ENCODE measurements at places on chromosomes 7 and 10. TPM values are rescaled to one million over a fixed set of nuclear protein-coding genes. Genes with fewer than 3 reads are reported as not detected.

DNA sequence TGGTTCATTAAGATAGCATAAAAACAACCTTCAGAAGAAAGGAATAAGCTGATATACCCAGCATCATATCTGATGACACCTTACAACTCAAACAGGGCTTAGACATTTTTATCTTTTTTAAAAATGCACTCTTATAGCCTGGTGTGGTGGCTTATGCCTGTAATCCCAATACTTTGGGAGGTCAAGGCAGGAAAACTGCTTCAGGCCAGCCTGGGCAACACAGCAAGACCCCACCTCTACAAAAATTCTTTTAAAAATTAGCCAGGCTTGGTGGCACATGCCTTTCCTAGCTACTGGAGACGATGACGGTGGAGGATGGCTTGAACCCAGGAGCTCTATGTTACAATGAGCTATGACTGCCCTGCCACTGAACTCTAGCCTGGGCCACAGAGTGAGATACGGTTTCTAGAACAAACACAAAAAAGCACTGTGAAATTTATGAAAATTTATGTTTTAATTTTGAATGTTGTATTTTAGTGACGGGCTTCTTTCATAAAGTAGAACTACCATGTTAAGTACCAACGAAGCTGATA lies 12.3 kb upstream of the KMT2E start:
- no peak for DNase-seq

GRCh38 chr10:100036850-100037249 lies 27.1 kb upstream of the DNMBP start:
- no peak for DNase-seq

- DNase-seq, result no peak
Measured at GRCh38 chr10:132306343-132306685, 1.4 kb downstream of the STK32C start.

DNA sequence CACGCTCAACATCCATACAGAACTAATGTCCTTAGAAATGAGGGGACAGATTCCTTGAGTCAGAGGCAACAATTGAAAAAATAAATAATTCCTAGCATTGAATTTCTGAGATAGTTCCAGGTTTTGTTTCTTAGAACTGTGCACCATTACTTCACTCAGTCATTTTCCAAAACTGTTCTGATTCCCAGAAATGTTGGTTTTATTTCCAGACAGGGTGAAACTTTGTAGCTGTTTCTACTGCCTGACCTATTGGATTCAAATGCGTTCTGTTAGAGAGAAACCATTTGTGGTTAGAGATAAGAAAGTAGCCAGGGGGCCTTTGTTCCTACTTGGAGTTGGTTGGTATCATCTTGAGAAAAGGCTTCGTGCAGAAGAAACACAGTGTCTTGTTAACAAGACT lies 8.1 kb upstream of the DEPP1 start:
- DNase-seq, result no peak

DNA sequence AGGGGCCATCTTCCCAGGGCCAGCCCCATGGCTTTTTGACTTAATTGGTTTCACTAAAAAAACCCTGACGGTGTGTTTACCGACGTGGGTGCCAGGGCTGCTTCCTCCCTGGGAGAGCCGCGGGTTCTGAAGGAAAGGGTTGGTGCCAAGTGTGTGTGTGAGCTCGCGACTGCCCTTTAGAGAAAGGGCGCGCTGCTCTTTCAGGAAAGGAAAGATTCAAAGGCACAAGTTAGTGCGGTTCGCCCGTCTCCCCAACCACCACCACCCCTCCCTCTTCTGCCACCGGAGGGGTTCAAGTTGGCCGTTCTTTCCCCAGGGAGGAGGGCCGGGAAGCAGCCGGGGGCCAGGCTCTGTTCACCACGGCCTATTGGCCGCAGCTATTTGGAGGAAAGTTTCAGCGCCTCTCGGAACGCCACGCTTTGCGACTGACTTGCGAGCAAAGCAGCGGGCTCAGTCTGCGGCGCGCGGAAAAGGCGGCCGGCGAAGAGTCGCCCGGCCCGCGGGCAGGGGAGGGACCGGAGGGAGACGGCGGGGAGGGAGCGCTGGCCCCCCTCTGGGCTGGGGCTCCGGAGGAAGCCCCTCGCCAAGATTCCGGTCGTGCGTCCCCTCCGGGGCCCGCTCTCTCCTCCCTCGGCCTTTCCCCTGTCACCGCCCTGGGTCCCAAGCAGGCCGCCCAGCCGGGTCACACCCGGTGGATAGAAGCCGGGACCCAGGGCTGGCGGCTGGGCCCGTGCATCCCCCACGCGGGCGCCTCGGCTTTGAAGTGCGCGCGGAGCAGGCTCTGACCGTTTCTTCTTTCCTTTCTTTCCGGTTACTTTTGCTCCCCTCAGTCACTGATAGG lies 165.9 kb upstream of the PPP1R3A start:
- DNase-seq, result peak; percentile 68

GRCh38 chr10:4202938-4203337 lies 417.9 kb upstream of the KLF6 start:
- no peak for DNase-seq

GRCh38 chr10:86370006-86370585 lies 3.5 kb upstream of the GRID1 start:
- DNase-seq, result peak; percentile 18

DNA sequence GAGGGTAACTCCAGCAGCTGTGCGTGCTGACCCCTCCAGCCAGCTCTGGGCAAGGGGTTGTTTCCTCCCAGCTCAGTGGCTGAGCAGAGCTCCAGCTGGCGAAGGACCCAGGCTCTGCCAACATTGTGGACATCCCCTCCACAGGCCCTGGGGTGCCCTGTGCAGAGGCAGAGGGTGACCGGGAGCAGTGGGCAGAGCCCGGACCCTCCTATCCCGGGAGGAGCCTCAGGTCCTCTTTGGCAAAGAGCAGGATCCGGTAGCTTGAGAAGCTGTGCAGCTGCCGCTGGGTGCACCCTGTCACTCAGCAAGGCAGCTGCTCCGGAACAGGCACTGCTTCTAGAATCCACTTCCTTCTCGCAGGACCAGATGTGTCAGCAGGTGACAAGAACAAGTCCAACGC lies 175.9 kb downstream of the EBF3 start:
- DNase-seq, result no peak

GRCh38 chr7:45242698-45243097 lies 85.1 kb downstream of the RAMP3 start:
- no peak for DNase-seq

GRCh38 chr7:93178213-93178612 lies 30.0 kb upstream of the SAMD9L start:
- no peak for DNase-seq

GRCh38 chr10:11713963-11714362 lies 28.2 kb upstream of the ECHDC3 start:
- no peak for DNase-seq

DNA sequence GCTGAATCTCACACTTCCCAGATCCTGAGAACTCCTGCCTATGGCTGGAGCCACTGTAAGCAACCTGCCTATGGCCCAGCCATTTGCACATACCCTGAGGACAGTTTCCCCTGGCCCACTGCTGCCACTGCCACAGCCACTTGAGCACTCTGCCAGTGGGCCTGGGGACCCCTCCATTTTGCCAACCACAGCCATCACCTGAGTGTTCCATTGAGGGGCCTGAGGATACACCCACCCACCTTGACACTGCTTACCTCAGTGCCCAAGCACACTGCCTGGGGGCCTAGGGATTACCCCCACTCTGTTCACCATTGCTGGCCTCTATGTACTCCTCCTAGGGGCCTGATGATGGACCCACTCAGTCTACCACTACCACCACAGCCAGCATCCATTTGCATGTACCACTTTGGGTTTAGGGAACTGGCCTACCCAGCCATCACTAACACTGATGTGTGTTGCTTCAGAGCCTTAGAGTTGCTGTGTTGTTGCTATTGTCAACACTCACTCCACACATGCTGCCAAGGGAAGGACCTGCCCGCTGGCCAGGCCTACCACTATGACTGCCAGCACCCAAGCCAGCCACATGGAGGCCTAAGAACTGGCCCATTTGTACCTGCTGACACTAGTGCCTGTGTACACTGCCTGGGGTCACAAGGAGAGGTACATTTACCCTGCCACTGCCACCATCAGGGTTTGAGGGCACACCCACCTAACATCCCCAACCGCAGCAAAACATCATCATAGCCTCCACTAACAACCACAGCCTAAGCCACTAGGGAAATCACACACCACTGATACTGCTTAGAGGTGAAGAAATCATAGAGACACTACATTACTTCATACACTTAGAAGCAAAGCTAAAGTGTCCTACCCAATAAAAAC lies 45.9 kb upstream of the ANTXRL start:
- DNase-seq, result no peak

GRCh38 chr10:47261121-47261520 lies 38.9 kb upstream of the GDF10 start:
- no peak for DNase-seq

DNA sequence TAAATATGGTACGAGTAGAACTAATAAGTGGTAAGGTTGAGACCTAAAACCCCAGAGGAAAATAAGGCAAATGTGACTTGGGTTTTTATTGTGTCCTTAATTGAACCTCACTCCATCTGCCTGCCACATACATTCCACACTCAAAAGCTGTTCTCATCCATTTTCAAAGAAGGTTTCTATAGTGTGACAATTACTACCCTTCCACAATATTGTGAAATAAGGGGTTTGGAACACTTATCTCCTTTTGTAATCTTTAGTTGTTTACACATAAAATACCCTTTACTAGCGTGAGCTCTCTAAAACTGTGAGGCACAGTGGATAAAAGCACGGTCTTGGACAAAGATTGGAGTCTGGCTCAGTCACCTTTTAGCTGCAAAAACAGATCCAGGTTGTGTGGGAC lies 166.6 kb downstream of the THSD7A start:
- DNase-seq, result no peak

GRCh38 chr10:43205681-43206390 lies 61.0 kb downstream of the RASGEF1A start:
- peak; percentile 13 for DNase-seq

- DNase-seq, result no peak
Measured at GRCh38 chr10:114623661-114624294, 34.3 kb downstream of the ABLIM1 start.

GRCh38 chr7:525740-526139 lies 6.1 kb upstream of the PDGFA start:
- no peak for DNase-seq

- DNase-seq, result no peak
Measured at GRCh38 chr7:79455173-79455790, 1.8 kb upstream of the MAGI2 start.

- DNase-seq, result no peak
Measured at GRCh38 chr10:1923586-1923985, 186.3 kb upstream of the ADARB2 start.

GRCh38 chr7:83457022-83457892 lies 191.7 kb downstream of the SEMA3E start:
- no peak for DNase-seq

DNA sequence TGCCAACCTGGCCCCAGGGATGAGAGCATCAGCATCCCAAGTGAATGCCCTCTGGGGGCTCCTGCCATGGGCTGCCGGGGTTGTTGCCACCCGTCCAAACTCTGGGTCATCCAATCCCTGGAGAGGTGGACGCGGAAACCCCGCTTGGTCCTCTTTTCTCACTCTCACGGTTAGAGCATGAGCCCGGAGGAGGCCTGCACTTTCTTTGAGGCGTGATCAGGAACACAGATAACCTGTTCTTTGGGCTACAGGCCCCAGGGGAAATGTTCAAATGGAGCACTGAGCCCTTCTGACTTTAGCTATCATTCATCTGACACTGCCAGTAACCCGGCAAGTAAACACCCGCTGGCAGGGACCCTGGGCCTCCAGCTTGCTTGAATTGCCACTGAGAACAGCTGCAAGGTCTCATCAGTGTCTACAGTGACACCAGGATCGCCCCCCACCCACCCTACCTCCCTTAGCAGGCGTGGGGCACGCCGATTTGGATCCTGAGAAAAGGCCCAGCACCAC lies 29.4 kb upstream of the SLF2 start:
- DNase-seq, result no peak

GRCh38 chr7:56250135-56250534 lies 133.9 kb upstream of the NUPR2 start:
- DNase-seq, result no peak

DNA sequence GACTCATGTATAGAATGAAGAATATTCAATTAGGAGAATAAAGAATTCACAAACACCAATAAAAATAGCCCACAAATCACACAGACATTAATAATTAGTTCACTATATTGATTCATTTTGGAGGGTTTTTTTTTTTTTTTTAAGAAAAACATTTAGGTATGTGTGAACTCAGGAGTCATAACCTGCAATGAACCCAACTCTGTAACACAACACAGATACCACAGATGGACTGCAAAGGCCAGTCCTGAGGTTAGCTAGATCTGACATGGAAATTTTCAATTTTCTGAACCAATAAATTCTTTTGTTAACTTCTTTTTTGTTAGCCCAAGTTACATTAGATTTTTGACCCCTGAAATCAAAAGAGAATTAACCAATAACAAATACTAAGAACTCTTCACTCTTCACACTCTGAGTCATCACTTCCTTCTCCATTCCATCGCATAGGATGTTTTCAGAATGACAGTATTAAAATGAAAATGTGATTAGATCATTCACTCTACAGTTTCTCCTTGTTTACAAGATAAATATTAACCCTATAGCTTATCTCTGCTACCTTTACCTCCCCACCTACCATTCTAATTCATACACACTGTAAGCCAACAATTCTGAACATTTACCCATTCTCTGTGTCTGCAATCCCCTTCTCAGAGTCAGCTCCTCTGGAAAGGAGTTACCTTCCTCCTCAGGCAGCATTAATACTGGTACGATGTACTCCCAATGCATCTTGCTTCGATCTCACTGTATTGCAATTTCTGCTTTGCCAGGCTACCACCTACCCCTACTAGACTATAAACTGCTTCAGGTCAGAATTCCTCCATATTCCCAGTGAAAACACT lies 141.5 kb downstream of the LRRN3 start:
- DNase-seq, result no peak

CABCOCO1 gene
- total RNA-seq, result not detected

CRYGN gene
- 0.15 TPM for total RNA-seq

RPP38 gene
- 17.6 TPM for total RNA-seq

DOCK1 gene
- total RNA-seq, result 65.8 TPM

BHLHA15 gene
- 1.0 TPM for total RNA-seq

EPO gene
- total RNA-seq, result not detected

KIF11 gene
- total RNA-seq, result 8.6 TPM

TSPAN13 gene
- total RNA-seq, result 79.5 TPM

GJD4 gene
- not detected for total RNA-seq

NUDCD3 gene
- total RNA-seq, result 66.3 TPM

ADRB1 gene
- 0.73 TPM for total RNA-seq
